ENCODE measurements at places on chromosomes 4 and X.
A peak's percentile ranks its signal among the peaks of the same experiment; 100 is the strongest.

DNA sequence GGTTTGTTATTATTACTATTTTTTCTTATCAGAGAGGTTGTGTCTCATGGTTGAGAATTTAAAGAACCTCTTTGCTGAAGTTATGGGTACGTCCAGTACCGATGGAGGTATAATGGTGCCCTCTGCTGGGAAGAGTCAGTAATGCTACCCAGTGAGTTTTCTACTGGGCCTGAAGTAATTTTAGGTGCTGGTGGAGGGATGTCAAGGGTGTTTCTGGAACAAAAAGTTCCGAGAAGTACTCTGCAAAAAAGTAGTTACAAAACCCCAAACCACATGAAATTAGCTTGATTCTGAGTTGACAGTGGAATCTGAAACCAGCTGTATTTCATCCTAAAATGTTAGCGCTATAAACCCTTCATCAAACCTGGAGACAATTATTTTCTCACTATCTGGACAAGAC is 102.5 kb upstream of the MID1 start:
- peak; percentile 61 for DNase-seq
- no peak overlapping the region for H3K4me3 ChIP-seq
- H3K36me3 ChIP-seq = no peaks in the 10 kb centered on the region
- H3K27ac ChIP-seq = no peak overlapping the region

GRCh38 chrX:38175139-38175538 is 45.5 kb downstream of the SRPX start:
- no peaks in the 10 kb centered on the region for H3K36me3 ChIP-seq
- DNase-seq = peak; percentile 67
- no peak overlapping the region for H3K27ac ChIP-seq
- H3K27me3 ChIP-seq = no peaks in the 10 kb centered on the region

GRCh38 chr4:72320223-72320948 is 248.6 kb downstream of the ADAMTS3 start:
- no peak overlapping the region for H3K4me3 ChIP-seq
- H3K27me3 ChIP-seq = no peaks in the 10 kb centered on the region
- no peak for DNase-seq
- H3K27ac ChIP-seq = no peak overlapping the region
- H3K36me3 ChIP-seq = no peaks in the 10 kb centered on the region

- H3K4me1 ChIP-seq = no peaks in the 10 kb centered on the region
- H3K27me3 ChIP-seq = no peaks in the 10 kb centered on the region
- no peak for DNase-seq
- H3K36me3 ChIP-seq = no peaks in the 10 kb centered on the region
- H3K27ac ChIP-seq = no peak overlapping the region
Observed at GRCh38 chrX:41457613-41458192, 10.6 kb downstream of the NYX start.

- peak; percentile 75 for DNase-seq
- H3K27ac ChIP-seq = no peak overlapping the region
- no peaks in the 10 kb centered on the region for H3K36me3 ChIP-seq
- no peaks in the 10 kb centered on the region for H3K4me1 ChIP-seq
Observed at GRCh38 chr4:133320576-133321170, 171.6 kb downstream of the PCDH10 start.

GRCh38 chrX:110743679-110744340 is 51.8 kb downstream of the CHRDL1 start:
- no peak for DNase-seq
- H3K4me1 ChIP-seq = no peaks in the 10 kb centered on the region
- H3K36me3 ChIP-seq = no peaks in the 10 kb centered on the region
- H3K27ac ChIP-seq = no peak overlapping the region
- no peaks in the 10 kb centered on the region for H3K27me3 ChIP-seq

GRCh38 chrX:48696909-48697727 is 584 bp downstream of the SUV39H1 start:
- peak overlapping the region; percentile 73 for H3K27ac ChIP-seq
- peak overlapping the region; percentile 74 for H3K4me3 ChIP-seq
- H3K27me3 ChIP-seq = no peaks in the 10 kb centered on the region
- no peaks in the 10 kb centered on the region for H3K4me1 ChIP-seq
- H3K36me3 ChIP-seq = no peaks in the 10 kb centered on the region

GRCh38 chr4:104470770-104471169 is 23.9 kb downstream of the CXXC4 start:
- no peak overlapping the region for H3K4me3 ChIP-seq
- no peak overlapping the region for H3K27ac ChIP-seq
- H3K4me1 ChIP-seq = no peaks in the 10 kb centered on the region
- H3K27me3 ChIP-seq = no peaks in the 10 kb centered on the region
- peak; percentile 49 for DNase-seq

- DNase-seq = peak; percentile 50
- no peak overlapping the region for H3K4me3 ChIP-seq
- H3K36me3 ChIP-seq = no peaks in the 10 kb centered on the region
- no peaks in the 10 kb centered on the region for H3K27me3 ChIP-seq
- no peak overlapping the region for H3K27ac ChIP-seq
- no peaks in the 10 kb centered on the region for H3K4me1 ChIP-seq
Observed at GRCh38 chrX:74656079-74656745, 41.8 kb upstream of the RLIM start.

DNA sequence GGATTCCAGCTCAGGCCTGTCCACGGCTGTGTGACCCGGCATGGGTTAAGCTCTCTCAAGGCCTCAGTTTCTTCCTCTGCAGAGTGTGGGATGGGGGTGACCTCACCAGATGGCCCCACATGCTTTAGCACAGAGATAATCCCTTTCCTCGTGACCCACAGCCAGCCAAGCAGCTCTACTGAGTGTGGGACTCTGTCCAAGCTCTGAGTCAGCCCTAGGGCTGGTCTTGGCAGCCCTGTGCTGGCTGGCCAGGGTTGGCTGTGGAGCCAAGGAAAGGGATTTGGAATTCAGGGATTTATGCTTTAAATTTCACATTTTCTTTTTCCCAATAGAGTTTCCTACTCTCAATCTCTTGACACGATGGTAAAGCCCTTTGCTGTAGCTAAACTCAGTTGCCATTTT is 19.7 kb upstream of the SPON2 start:
- no peak overlapping the region for H3K27ac ChIP-seq
- no peak for DNase-seq
- H3K4me1 ChIP-seq = no peaks in the 10 kb centered on the region
- no peak overlapping the region for H3K4me3 ChIP-seq
- H3K36me3 ChIP-seq = no peaks in the 10 kb centered on the region

GRCh38 chr4:64130907-64131306 is 278.3 kb downstream of the TECRL start:
- no peaks in the 10 kb centered on the region for H3K27me3 ChIP-seq
- no peak overlapping the region for H3K4me3 ChIP-seq
- no peaks in the 10 kb centered on the region for H3K4me1 ChIP-seq
- H3K27ac ChIP-seq = no peak overlapping the region
- no peaks in the 10 kb centered on the region for H3K36me3 ChIP-seq

GRCh38 chr4:54146139-54146538 is 46.2 kb downstream of the GSX2 start:
- H3K4me1 ChIP-seq = no peaks in the 10 kb centered on the region
- no peaks in the 10 kb centered on the region for H3K27me3 ChIP-seq
- no peak overlapping the region for H3K27ac ChIP-seq
- H3K4me3 ChIP-seq = no peak overlapping the region

- H3K27me3 ChIP-seq = no peaks in the 10 kb centered on the region
- H3K27ac ChIP-seq = peak overlapping the region; percentile 66
Observed at GRCh38 chr4:44447563-44448504, 775 bp downstream of the KCTD8 start.

GRCh38 chr4:10619220-10619619 is 65.3 kb downstream of the CLNK start:
- H3K36me3 ChIP-seq = no peaks in the 10 kb centered on the region
- no peak overlapping the region for H3K4me3 ChIP-seq
- peaks cover 3% of the 10 kb centered on the region for H3K4me1 ChIP-seq
- no peak for DNase-seq
- no peak overlapping the region for H3K27ac ChIP-seq

DNA sequence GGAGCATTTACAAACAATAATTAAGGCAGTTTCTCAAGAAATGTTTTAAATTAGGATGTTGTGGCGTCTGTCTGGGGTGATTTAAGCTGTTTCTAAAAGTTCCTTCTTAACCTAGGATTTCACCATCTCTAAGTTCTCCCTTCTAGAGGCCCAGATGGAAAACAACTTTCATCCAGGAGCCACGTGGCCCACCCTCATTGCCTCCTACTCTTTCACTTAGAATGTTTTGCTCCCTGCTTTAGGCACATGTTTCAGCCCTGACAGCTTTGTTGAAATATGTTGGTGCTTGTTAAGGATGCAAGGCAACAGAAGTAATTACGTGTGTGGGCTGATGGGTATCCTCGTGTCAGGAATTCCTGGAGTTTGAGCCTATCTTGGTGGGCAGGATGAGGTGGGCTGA is 131.3 kb downstream of the GUCY2F start:
- H3K4me1 ChIP-seq = no peaks in the 10 kb centered on the region
- H3K27me3 ChIP-seq = no peaks in the 10 kb centered on the region
- H3K36me3 ChIP-seq = no peaks in the 10 kb centered on the region

GRCh38 chrX:130339408-130340222 is at the start of gene SLC25A14:
Gene SLC25A14 (plus strand): TSS chrX:130339919. CDS start chrX:130340279, 360 bp downstream.
- no peaks in the 10 kb centered on the region for H3K4me1 ChIP-seq
- H3K27me3 ChIP-seq = no peaks in the 10 kb centered on the region
- peak; percentile 88 for DNase-seq
- H3K36me3 ChIP-seq = no peaks in the 10 kb centered on the region
- H3K27ac ChIP-seq = no peak within 1 kb of the TSS
- peak within 1 kb of the TSS; percentile 67 for H3K4me3 ChIP-seq

GRCh38 chr4:177579649-177580048 is 137.4 kb upstream of the AGA start:
- H3K27me3 ChIP-seq = no peaks in the 10 kb centered on the region
- no peak for DNase-seq
- H3K36me3 ChIP-seq = no peaks in the 10 kb centered on the region

- H3K27me3 ChIP-seq = peaks cover 1% of the 10 kb centered on the region
- H3K4me3 ChIP-seq = no peak overlapping the region
- no peak for DNase-seq
- H3K36me3 ChIP-seq = no peaks in the 10 kb centered on the region
- H3K4me1 ChIP-seq = no peaks in the 10 kb centered on the region
- H3K27ac ChIP-seq = no peak overlapping the region
Observed at GRCh38 chr4:176358083-176358469, 38.3 kb downstream of the SPCS3 start.

- peak; percentile 85 for DNase-seq
- H3K27me3 ChIP-seq = no peaks in the 10 kb centered on the region
- no peak overlapping the region for H3K4me3 ChIP-seq
- peaks cover 2% of the 10 kb centered on the region for H3K4me1 ChIP-seq
Observed at GRCh38 chr4:188016754-188017153, 21.2 kb downstream of the ZFP42 start.

DNA sequence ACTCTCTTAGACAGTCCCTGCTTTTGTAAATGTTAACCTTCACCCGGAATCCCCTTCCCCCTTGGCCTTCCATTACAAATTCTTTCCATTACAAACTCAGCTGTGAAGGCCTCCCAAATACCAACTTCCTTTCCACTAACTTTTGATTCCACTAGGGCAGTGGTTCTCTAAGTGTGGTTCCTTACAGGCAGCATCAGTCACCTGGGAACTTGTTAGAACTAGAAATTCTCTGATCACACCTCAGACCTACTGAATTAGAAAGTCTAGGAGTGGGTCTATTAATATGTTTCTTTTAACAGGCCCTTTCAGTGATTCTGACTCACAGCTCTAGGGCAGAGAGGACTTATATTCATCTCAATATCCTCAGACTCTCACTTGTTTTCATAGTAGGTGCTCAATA is 19.0 kb upstream of the MRPL1 start:
- H3K36me3 ChIP-seq = no peaks in the 10 kb centered on the region
- no peaks in the 10 kb centered on the region for H3K27me3 ChIP-seq
- DNase-seq = peak; percentile 57

DNA sequence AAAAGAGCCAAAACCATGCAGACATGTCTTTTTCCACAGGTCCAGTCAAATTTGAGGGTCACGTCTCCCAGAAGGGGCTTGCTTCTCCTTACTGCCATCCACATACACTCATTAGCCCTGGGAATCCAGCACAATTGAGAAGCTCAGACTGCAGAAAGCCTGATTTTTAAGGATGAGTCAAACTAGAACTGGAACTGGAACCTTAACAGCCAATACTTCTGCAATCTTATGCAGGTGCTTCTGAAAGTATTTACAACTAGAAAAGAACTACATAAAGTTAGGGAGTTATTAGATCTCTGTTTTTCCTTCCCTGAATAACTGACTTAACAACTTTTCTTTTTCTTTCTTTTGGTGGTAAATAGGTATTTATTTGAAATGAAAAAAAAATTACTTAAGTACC is 86.3 kb downstream of the CDS1 start:
- no peaks in the 10 kb centered on the region for H3K27me3 ChIP-seq
- no peak for DNase-seq
- H3K27ac ChIP-seq = no peak overlapping the region

- H3K4me1 ChIP-seq = peaks cover 8% of the 10 kb centered on the region
- H3K27ac ChIP-seq = no peak overlapping the region
Observed at GRCh38 chr4:121684016-121684415, 12.8 kb downstream of the ANXA5 start.

Data from mesendoderm (in vitro differentiated cells).